ENCODE measurements at places on chromosomes 4 and X.

DNA sequence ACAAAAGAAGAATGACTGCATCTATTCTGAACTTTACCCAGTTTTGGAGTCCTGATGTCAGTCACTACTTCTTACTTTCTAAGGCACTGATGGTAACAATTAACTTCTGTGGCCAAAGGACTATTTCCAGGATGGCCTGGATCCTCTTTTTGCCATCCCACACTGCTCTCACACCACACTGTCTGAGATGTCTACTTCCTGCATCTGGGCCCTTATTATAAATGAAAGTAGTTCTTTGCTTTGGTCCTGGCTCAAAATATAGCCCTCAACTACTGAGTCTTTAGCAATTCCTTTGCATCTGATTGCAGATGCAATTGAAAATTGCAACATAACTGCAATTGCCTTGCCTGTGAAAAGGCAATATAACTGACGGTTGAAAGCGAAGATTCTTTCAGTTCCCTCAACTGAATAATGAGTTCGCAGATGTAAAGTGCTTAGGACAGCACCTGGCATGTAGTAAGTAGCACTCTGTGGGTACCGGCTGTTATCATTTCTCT, 44.2 kb downstream of the COQ2 start:
- no peak for DNase-seq

- DNase-seq, result no peak
Measured at GRCh38 chrX:93711076-93711475, 37.1 kb downstream of the FAM133A start.

- no peak for DNase-seq
Measured at GRCh38 chr4:37634180-37634579, 52.0 kb downstream of the RELL1 start.

DNA sequence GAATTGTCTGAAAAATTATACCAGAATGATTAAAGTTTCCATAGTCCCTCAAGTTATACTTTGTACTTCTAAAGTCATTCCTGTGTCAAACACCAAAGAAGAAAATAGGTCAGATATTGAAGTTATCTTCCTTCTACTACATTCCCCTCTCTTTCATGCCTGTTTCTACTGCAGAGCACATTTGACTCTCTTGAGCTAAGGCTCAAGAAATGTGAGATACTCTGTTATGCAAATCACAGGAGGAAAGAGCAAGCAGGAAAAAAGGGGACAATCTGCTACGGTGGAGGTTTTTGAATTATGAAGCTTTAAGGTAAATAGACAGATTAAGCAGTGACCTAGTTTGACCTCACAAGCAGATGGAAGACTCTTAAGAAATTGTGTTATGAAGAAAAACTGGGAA, 198.9 kb upstream of the LDB2 start:
- no peak for DNase-seq

- no peak for DNase-seq
Measured at GRCh38 chr4:62037571-62037970, 837.4 kb downstream of the ADGRL3 start.

GRCh38 chr4:1051472-1051871, 40.0 kb downstream of the FGFRL1 start:
- no peak for DNase-seq

- peak; percentile 81 for DNase-seq
Measured at GRCh38 chr4:40924096-40924792, 174.5 kb downstream of the NSUN7 start.

DNA sequence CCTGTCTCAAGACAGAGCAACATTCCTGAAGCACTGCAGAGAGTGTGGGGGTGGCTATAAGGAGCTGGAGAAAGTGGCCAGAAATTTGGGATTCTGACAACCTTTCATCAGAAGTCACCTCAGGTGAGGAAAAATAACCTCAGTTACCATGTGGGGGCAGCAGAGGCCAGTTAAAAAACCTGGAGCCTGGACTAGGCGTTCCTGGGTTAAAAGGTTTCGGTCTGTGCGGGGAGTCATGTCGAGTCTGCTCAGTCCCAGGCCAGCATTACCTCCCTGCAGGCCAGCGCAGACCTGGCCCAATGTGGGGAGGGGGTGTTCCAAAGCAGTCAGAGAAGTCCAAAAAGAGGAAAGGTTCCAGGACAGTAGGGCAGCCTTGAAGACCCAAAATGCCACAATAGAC, 10.9 kb upstream of the NALF2 start:
- no peak for DNase-seq

DNA sequence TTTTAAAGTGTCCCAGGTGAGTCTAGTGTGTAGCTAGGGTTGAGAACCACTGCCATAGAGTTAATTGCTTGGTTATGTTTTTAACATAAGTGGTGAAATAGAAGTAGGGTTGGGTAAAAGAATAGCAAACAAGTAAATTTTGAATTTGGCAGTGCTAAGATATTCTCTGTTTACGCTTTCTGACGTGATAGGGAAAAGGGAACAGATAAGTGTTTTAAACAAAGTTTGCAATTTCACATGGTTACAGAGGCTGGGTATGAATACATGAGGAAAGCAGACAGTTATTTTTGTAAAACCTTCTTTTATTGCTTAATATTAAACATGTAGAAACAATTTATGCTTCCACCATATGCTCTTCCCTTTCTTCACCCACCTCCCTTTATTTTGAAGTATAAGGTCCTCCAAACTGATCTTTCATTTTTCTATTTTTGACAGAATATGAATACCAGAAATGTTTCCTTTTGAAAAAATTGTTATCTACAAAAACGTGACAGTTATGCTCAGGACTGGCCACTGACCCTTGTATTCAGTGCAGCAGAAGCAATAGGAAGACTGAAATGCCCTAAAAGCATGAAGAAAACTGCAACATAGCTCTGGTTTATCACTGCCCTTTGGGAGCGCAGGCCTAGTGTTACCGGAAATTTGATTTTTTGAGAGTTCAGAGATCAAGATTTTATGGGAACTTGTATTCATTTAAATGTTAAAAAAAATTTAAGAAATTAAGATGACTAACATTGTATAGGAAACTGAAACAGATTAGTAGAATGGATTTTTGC, 214.4 kb upstream of the ARSJ start:
- no peak for DNase-seq

DNA sequence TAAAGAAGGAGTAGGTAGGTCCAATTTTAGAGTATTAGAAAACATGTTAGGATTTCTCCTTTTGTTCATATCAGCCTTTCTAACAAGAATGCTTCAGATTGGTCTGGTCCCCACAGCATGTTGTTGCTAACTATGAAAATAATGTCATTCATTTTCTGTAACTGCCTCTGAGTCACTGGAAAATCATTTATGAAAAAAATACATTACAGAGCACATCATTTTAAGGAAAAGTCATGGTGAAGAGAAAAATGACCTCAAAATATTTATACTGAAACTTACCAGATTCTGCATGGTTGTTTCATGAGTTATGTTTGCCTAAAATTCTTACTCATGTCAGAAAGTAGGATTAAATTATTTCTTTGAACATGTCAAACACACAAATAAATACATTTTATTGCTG, 35.2 kb downstream of the DTHD1 start:
- DNase-seq, result no peak

DNA sequence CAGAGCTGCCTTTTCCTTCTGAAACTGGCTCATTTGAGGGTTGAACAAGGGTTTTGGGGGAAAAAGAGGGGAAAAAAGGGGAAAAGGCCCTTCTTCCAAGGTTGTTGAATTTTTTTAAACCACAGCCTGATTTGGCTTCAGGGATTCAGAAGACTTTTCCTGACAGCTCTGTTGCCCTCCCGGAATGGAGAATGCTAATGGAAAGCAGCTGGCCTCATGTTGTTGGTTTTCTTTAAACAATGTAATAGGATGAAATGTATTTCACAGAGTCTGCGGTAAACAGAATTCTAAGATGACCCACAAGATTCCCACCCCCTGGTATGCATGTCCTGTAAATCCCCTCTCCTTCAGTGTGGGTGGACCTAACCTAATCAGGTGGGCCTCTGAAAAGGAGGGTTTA, 3.3 kb upstream of the KIAA1210 start:
- DNase-seq, result no peak

DNA sequence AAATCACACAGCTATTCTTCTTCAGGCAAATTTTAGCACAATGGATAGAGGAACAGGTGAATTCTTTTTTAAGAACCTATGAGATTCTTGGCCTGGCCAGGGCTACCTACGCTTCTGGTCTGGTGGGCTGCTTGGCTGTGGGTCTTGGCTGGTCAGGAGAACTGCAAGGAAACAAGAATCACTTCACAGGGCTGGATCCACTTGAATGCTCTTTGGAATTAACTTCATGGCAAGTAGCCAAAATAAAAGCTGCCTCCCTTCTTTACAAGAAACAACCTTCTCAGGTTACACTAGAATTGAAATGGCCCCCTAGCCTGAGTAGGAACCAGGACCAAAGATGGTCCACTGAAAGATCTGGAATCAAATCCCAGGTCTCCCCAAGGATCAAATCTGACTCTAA, 519.1 kb downstream of the IQCM start:
- DNase-seq, result no peak

GRCh38 chr4:177728361-177729152, 286.3 kb upstream of the AGA start:
- no peak for DNase-seq

DNA sequence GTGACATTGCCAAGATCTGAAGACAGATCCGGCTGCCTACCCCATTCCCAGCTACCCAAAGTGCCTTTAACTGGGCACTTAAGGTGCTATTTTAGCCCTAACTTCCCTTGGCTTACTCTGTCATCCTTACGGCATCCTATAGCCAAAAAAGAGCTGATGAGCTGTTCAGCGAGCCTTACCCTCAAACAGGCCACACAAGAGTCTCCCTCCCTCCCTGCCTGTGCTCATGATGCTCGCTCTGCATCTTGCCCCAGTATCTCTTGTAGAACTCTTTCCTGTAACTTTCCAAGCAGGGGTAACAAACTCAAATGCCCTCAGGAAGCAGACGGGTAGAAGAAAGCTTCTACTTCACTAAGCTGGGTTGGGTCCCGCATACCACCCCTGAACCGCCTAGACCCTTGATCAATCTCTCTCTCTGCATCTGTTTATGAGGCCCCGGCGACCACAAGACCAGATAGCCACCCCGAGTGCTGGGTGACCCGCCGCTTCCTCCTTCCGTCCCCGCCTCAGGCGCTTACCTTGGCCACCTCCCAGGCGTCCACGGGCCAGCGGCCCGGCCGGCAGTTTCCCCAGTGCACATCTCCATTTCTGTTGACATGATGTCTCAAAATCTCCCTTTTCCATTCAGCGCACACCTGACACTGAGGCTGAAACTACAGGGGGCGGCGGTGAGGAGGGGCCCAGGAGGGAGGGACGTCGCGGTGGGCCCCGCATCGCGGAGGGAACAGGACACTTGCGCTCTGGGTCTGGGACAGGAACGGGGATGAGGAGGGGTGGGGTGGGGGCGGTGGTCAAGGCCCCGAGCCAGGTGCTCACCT, 663 bp downstream of the CXorf38 start:
- peak; percentile 66 for DNase-seq

DNA sequence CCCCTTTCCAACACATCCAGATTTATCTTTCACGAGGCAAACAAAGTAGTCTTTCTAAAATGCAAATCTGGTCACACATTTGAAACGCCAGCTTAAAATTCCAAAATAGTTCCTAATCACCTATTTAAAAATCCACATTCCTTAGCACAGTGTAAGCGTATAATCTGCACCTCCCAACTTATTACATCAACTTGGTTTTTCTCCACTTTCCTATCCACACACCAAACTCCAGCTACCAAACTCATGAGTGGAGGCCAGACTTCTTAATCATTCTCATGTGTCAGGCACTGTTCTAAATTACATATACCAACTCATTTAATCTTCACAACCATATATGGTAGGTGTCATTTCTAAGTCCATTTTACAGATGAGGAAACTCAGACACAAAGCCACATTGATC, 33.8 kb downstream of the ENOX2 start:
- DNase-seq, result no peak

DNA sequence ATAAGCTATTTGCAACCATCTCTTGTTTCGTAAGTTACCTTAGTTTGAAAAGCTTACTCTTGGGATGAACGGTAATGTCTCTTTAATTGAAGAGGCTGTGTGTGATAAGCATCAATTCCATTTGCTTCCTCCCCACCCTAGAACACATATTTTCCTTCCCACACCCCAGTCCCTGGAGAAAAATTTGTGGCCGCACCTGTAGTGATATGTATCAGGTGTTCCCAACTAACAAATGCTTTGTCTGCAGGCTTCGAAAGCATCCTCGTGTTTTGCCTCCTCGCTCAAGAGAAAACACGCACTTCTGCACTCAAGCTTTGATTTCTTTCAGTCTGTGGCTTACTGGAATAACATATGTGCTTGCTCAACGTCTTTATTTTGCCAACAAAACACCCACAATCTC, 143.8 kb upstream of the OTUD4 start:
- DNase-seq, result no peak

DNA sequence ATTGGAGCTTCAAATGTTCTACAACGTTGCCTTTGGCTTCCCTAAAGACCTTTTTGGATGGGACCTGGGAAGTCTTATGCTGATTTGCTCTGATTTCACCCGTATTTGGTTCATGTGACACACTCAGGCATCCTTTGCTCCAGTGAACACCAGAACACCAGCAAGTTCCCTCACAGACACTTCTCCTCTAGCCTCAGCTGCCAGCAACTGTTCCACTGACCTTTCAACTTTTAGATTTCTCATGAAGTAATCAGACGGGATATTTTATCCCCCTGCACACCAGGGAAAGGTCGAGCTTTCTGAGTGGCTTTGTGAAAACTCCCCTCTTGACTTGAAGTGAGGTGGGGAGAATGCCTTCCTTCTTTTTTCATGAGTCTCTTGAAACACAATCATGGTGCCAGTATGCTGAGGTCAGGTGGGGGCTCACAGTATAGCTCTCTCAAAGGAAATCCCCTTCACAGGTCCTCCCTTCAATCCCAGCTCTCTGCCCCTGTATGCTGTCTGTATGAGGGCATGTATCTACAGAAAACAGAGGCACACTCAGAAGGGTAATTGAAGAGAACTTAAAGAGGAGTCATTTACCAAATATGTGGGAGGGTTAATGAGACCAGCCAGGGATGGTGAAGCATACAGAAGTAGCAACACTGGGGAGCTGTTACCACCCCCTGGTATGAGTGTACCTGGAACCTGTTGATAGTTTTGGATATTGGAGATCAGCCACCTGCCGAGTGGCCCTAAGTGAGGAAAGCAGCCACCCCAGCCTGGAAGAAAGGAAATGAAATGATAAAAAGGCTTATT, 62.7 kb downstream of the FGFBP1 start:
- no peak for DNase-seq

Measured in lower lobe of right lung (tissue), 2 donors.